ENCODE measurements at places on chromosomes 6 and 20.

DNA sequence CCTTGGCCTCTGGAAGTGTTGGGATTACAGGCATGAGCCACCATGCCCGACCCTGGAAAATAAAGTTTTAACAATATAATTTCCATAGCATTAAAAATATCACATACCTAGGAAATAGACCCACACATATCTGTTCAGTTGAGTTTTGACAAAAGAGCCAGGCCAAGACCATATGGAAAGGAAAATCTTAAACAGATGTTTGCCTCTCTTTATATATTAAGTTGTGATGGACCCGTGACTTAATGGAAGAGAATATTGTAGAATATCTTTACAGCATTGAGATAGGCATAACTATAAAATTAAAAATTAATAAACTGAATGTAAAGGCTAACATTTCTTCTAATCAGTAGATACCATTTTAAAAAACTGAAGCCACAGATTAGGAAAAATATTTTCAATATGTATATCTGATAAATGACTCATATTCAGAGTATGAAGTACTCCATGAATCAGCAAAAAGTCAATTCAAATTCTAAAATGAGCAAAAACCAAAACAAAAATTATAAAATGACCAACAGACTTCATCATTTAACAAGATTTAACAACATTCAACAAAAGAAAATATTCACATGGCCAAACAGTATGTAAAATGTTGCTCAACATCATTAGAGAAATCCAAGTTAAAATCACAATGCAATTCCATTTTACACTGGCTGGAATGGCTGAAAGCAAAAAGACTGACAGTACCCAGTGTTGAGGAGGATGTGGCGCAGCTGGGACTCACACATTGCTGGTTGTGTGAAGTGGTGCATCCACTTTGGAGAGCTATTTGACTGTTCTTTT lies 43.3 kb downstream of the GTF2H5 start:
- DNase-seq = no peak

DNA sequence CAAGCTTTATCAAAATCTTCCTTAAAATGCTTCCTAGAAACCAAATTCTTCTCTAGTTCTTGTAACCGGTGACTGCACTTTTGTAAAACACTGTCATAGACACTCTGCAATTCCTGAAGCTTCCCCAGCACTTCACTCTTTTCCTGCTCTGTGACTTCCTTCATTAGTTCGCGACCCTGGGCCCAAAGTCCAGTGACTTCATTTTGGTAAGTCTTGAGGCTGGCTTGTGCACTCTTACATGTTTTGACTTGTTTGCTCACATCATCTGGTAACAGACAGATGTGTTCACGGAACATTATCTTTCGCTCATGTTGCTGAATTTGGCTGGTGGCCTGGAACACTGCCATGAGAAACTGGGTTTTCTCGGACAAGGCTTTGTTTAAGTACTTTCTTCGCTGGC lies 306.2 kb downstream of the SYNE1 start:
- DNase-seq = no peak

DNA sequence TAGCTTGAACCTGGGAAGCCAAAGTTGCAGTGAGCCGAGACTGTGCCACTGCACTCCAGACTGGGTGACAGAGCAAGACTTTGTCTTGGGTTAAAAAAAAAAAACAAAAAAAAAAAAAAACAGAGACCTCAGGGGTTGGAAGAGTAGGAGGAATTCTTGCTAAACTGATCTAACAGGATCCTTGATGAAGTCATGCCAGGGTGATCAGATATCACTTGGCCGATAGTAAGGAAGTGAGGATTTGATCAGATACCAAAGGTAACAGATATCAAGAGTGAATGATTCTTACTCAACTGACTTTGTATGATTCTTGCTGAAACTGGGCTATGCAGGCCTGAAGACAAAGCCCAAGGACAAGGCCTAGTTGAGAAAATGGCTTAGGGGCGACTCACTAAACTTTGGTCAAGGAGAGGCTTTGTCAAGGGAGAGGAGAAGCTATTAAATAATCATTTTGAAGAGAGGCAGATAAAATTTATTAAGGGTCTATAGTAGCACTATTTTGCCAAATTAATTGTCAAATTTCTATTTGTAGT lies 624.7 kb downstream of the UTRN start:
- no peak for DNase-seq

DNA sequence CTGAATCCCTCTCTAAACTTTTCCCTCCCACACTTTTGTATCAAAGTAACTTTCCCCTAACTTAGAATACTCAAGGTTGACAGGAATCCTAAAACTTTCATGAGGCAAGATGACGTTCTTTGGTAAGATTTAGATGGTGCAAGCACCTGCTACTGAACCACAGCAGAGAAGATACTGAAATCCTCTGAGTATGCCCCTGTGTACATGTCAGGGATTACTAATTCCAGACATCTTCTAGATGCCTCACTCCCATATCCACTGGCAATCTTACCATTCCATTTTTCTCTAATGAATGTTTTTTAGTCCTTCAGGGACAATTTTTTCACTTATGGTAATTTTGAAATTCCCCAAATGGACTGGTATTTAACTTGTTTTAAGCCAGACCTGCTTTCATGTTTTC lies 9.1 kb downstream of the APOBEC2 start:
- DNase-seq = no peak
